Activated CD8-positive, alpha-beta memory T cell treated with anti-CD3 and anti-CD28 coated beads, Interleukin-2, amount 10 ng/mL, durations not matched to agents 7 days and 5 days (primary cell): ENCODE measurements at places on chromosomes 13 and 19.

DNA sequence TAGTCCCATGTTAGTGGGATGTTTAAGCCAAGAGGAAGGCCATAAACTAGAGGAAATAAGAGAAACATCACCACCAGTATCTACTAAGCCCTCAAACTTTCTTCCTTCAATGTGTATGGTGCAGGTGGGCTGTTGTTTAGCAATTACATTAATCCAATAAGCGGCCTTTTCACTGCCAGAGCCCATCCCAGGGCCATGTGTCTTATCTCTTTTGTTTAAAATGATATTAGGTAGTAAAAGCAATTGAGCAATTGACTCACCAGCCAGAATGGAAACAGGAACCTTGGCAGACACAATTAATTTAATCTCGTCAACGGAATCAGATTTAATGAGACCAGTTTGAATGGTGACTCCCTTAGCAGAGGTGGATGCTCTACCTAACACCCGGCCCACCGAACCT, 1503.5 kb downstream of the UQCRFS1 start:
- no peak for DNase-seq

DNA sequence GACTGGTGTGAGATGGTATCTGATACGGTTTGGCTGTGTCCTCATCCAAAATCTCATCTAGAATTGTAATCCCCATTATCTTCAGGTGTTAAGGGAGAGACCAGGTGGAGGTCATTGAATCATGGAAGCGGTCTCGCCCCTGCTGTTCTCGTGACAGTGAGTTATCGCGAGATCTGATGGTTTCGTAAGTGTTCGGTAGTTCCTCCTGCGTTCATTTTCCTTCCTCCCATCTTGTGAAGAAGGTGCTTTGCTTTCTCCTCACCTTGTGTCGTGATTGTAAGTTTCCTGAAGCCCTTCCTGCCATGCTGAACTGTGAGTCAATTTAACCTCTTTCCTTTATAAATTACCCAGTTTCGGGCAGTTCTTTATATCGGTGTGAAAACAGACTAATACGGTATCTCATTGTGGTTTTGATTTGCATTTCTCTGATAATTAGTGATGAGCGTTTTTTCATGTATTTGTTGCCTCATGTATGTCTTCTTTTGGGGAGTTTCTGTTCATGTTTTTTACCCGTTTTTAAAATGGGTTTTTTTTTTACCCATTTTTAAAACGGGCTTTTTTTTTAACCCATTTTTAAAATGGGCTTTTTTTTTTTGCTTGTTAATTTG, 102.8 kb upstream of the SLC10A2 start:
- no peak for DNase-seq

GRCh38 chr13:76758257-76758656, 127.9 kb downstream of the KCTD12 start:
- no peak for DNase-seq

- no peak for DNase-seq
Measured at GRCh38 chr13:60182907-60183306, 19.2 kb upstream of the DIAPH3 start.

- DNase-seq = no peak
Measured at GRCh38 chr19:54391589-54392061, 23.6 kb upstream of the TTYH1 start.
